SHP77 treated with DMSO at 0.1 percent for 48 hours (cell line): ENCODE measurements at places on chromosomes 12 and 14.

DNA sequence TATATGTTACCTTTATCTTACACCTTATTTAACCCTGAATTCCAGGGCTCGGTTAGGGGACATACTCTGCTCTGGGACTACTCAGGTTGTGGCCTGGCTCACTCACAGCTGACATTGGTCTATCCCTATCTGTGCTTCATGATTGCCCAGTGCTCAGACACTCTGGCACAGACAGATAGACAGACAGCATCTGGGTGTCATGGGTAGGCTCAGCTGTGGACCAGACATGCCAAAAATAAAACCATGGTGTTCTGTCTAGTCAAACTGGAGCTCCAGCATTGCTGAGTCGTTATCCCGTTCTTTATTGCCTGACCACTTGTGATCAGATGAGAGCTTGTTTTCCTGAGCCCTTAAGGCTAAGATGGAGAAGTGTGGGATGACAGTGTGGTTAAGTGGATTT lies 29.0 kb downstream of the FBXW8 start:
- DNase-seq, result no peak

GRCh38 chr12:24198936-24199671 lies 249.6 kb upstream of the SOX5 start:
- no peak for DNase-seq

DNA sequence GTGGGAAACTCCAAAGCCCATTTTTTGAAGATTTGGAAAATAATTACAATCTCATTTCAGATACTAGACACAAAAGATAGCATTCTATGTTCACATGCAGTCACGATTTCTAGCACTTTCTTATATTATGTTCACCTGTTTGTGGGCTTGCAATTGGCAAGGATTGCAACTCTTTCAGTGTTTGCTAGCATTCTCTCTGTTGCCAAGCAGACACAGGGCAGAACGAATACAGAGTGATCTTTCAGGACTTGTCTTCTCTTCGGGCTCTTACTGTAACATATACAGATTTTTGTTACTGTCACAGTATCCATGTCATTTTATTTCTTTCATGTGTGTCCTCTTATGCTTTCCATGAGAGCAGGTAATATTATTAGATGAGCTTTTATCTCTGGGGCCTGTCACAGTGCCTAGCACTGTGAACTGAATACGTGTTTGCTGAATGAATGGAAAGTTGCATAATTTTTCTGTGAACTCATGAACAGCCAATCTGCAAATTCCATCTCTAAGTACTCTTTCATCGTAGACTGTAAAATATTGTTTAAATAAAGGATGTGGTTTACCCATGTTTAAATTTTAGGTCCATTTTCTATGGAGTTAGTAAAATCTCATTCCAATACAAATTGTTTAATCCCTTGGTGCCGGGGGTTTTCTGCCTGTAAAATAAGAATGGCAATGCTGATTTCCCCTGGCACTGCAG lies 105.1 kb downstream of the BMP4 start:
- DNase-seq, result no peak

- DNase-seq, result no peak
Measured at GRCh38 chr14:54909817-54910558, 7.4 kb upstream of the GCH1 start.

- peak; percentile 67 for DNase-seq
Measured at GRCh38 chr12:102478405-102479098, 1.8 kb downstream of the IGF1 start.

- no peak for DNase-seq
Measured at GRCh38 chr14:67411820-67412421, at the start of gene PLEK2. Gene PLEK2 (minus strand): TSS chr14:67412165. CDS start chr14:67412059, 106 bp downstream.

DNA sequence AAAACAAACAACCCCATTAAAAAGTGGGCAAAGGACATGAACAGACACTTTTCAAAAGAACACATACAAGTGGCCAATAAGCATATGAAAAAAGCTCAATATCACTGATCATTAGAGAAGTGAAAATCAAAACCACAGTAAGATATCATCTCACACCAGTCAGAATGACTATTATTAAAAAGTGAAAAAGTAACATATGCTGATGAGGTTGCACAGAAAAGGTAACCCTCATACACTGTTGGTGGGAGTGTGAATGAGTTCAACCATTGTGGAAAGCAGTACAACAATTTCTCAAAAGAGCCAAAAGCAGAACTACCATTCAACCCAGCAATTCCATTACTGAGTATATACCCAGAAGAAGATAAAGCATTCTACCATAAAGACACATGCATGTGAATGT lies 18.2 kb downstream of the PDE6H start:
- no peak for DNase-seq

DNA sequence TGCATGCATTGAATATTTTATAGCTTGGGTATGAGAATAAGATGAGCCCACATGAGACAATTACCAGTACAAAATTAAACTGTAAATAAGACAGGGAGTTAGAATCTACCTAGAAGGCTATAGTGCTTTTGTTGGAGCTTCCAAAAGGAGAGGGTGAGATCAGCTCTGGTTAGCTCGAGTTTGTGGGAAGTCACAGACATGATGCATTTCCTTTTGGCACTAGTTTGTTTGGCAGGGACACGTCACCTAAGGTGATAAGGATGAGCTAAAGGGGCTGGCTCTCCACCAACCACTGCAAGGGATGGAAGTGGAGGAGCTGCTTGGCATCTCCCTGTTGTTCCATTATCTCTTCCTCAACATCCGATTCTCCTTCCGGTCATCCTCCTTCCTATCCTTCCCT lies 48.5 kb upstream of the CPM start:
- DNase-seq, result no peak

- DNase-seq, result no peak
Measured at GRCh38 chr12:108685469-108686260, 45.7 kb downstream of the CORO1C start.

- no peak for DNase-seq
Measured at GRCh38 chr12:12501121-12501520, 61.5 kb downstream of the DUSP16 start.

- DNase-seq, result no peak
Measured at GRCh38 chr12:95541436-95541835, 9.8 kb downstream of the USP44 start.

- no peak for DNase-seq
Measured at GRCh38 chr14:91038439-91038838, 22.0 kb downstream of the RPS6KA5 start.

DNA sequence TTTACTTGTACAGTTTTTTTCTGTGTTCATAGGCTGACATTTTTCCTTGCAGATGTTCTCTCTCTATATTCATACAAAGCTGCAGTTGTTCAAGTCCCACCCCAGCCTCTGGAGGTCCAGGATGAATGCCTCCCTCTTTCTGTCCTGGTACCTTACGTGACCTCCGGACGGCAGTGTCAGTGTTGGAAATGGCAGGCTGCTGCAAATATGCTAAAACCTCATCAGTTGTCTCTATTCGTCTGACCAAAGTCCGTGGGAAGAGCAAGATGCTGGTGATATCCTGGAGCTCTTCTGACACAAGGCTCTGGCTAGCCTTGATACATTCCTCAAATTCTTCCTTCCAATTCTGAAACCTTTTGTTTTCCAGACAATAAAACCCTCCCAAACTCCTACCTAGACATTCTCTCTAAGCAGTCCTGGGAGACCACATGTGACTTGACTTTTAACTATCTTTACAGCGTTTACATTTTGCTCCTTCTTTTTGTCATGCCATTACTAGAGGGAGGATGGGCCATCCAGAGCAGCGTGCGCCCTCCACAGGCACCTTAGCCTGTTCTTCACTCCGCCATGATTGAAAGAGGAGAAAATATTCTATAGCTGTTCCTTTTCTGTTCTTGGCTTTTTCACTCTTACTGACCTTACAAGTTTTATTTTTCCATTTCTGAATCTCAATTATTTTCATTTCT lies 143.6 kb downstream of the RGS6 start:
- DNase-seq, result no peak

- DNase-seq, result no peak
Measured at GRCh38 chr12:115264605-115265004, 580.6 kb upstream of the TBX3 start.

- DNase-seq, result no peak
Measured at GRCh38 chr12:104314242-104314614, 10.7 kb downstream of the EID3 start.

- DNase-seq, result no peak
Measured at GRCh38 chr14:55373784-55374705, 37.6 kb downstream of the ATG14 start.

DNA sequence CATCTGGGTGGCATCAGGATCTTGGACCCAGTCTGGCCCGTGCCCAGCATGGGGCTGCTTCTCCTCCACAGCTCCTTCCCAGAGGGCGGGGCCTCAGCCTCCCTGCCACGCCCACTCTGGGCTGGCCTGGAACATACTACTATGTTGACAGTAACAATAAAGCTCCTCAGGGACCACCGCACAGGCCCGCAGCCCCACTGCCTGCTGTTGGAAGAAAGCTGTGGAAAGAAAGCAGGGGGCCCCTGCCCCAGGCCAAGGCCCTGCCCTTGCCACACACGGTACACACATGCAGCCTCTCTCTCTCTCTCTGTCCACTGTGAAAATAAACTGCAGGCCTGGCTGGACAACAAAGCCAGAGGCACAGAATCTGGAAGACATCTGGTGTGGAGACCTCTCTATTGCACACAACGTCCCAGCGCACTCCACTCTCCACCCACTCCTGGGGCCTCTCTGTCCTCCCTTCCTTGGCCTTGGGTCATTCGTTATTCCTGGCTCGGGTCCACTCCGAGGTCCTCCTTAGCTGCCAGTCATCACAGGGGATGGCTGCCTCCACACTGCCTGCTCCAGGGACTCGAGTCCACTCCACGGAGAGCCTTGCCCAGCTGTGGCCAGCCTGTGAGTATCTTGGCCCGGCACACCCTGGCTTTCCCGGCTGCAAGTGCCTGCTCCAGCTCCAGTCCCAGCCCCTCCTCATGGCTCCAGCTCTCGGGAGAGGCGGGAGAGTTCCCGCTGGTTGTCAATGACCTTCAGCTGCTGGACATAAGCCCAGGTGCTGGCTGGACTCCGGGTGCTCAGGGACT lies 11.8 kb upstream of the ENDOU start:
- no peak for DNase-seq

DNA sequence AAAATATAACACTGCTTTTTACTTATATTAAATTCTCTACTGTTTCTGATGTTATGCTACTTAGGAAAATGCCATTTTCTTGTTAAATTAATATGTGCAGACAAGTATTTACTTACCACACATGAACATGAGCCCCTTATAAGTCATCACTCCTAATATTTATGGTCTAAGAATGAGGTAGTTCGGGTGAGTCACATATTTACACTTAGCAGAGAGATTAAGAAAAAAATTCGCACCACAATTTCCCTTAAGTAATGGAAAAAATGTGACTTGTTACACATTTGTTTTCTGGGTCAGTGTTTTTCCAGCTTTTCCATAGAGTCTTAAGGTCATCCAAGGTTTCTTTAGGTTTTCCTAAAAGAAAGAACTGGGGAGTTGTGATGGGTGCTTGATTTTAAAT lies 68.3 kb downstream of the RERG start:
- DNase-seq, result no peak

DNA sequence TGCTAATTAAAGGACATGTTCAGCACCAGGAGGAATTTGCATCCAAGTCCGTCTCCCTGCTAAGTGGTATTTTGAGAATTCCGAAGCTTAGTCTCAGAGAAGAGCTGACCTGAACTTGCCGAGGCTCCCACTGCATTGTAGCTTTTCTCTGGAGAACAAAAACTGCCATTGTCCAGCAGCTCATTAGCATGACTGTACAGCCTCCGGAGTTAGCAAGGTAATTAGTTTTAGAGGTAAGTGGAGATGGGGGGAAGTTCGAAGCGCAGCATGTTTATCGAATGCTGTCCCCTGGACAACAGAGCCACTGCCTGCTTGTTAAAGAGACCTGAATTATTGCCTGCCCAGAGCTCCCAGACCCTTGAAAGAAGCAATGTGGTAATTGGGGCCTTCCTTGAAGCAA lies 160.3 kb upstream of the PELI2 start:
- DNase-seq, result no peak

DNA sequence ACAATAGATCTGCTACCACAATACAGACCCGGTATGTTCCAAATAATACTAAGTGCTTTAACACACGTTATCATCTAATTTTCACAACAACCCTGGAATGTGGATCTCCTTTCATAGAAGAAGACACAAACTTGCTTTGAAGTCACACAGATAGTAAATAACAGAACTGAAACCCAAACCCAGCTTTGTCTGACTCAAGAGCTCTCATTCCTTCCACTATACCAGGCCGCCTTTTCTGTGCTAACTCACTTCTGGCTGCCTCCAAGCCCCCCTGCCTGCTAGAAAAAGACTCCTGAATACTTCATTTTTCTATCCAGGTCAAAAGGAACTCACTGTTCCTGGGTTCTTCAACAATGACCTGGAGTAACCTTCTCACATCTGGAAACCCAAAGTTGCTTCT lies 37.8 kb downstream of the PRPF40B start:
- no peak for DNase-seq

GRCh38 chr12:113831476-113831875 lies 134.6 kb downstream of the RBM19 start:
- no peak for DNase-seq

- DNase-seq, result no peak
Measured at GRCh38 chr14:54797556-54797955, 105.1 kb downstream of the GCH1 start.

DNA sequence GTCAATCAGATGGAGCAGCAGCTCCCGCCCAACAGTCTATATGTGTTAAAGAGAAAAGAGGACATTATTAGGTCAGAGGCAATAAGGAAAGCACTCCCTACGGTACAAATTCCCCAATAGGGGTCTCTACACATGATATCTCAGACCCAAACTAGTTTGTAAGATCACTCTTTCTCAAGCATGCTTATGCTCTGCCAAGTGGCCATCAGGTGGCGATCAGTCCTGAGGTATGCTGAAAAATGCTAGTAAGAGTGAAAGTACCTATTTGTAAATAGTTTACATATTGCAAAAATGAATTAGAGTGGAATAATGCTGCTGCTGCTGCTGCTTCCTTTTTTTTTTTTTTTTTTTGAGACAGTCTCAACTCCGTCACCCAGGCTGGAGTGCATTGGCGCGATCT lies 61.0 kb downstream of the CPM start:
- no peak for DNase-seq

- no peak for DNase-seq
Measured at GRCh38 chr14:72026536-72026935, 94.3 kb downstream of the RGS6 start.

- DNase-seq, result no peak
Measured at GRCh38 chr12:46945591-46945990, 119.8 kb upstream of the SLC38A4 start.

GRCh38 chr12:56998981-56999380 lies 7.4 kb downstream of the ZBTB39 start:
- no peak for DNase-seq

- DNase-seq, result no peak
Measured at GRCh38 chr12:114918535-114919233, 234.7 kb upstream of the TBX3 start.

GRCh38 chr12:946212-946611 lies 3.3 kb downstream of the RAD52 start:
- DNase-seq, result no peak

GRCh38 chr12:71838676-71839075 lies 883 bp upstream of the TBC1D15 start:
- no peak for DNase-seq

- no peak for DNase-seq
Measured at GRCh38 chr14:92473969-92474535, 39.5 kb upstream of the RIN3 start.

- no peak for DNase-seq
Measured at GRCh38 chr12:122869207-122869973, 26.5 kb downstream of the VPS37B start.

- DNase-seq, result no peak
Measured at GRCh38 chr14:84340938-84341337, 1189.0 kb upstream of the FLRT2 start.
